ENCODE measurements at places on chromosomes 7 and 10.

DNA sequence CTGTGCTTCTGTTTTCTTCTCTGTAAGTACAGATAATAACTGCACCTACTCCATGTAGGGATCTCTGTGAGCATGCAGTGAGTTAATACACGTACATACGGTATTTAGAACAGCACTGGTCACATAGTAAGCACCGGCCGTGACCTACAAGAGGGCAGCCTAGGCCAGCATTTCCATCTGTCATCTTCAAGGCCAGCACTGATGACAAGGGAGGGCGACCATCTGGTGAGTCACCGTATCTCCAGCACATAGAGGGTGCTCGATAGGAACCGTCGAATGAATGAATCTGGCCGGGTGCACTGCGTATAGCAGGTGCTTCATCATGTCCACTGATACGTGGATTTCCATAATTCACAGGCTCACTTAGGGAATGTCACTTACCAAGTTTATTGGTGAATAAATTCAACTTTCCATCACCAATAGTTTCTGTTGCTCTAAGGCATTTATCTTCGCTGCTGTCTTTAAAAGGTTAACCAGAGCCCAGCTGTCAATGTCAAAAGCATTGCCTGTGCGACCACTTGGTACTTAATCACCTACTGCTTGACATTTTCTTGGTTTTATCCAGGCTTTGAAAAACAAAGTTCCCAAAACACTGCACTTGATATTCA lies 8.3 kb downstream of the NOD1 start:
- DNase-seq, result no peak

DNA sequence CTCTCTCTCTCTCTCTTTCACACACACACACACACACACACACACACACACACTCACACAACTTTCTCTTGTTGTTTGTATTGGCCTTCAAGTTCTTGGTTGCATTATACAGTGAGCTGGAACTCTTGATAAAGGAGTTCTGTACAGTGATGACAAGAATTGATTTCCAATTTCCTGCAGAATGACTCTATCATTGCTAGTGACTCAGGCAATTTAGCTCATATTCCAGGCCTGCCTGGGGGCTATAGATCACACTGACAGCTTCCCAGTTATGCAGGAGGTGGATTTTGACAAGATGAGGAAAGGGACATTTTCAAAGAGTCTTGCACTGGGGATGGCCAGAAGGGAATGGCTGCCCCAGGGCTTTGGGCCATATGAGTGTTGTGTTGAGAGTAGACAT lies 508.8 kb downstream of the TYW1 start:
- no peak for DNase-seq

- DNase-seq, result no peak
Observed at GRCh38 chr10:83539528-83540308, 599.6 kb upstream of the GHITM start.

GRCh38 chr7:137919987-137920386 lies 73.2 kb upstream of the DGKI start:
- no peak for DNase-seq

DNA sequence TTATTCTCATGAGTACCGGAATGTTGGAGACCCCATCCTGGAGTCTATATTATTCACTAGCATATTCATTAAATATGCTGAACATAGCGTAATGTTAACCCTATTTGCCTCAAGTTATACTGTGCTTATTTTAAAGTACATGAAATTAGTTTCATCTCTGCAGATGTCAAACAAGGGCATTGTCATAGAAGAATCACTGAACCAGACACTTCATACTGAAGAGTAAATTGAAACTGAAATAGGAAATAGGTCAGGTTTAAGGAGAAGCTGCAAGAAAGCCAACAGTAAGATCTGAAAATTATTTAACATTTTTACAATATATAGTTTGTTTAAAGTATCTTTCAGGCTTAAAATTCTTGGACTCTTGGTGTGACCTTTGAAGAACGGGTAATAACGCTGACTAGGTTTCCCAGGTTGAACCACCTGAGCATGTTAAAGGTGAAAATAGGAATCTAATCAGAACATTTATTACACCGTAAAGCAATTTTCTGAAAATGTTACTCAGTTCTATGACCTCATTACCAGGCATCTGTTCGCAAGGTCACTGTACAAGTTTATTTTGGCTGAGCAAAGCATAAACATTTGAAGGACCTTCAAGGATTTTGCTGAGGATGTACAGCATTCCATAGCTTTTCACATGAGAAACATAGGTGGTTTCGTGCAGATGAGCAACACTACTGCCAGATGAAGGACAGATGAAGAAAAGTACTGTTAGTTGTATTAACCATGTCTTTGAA lies 82.7 kb downstream of the REEP3 start:
- DNase-seq, result no peak

DNA sequence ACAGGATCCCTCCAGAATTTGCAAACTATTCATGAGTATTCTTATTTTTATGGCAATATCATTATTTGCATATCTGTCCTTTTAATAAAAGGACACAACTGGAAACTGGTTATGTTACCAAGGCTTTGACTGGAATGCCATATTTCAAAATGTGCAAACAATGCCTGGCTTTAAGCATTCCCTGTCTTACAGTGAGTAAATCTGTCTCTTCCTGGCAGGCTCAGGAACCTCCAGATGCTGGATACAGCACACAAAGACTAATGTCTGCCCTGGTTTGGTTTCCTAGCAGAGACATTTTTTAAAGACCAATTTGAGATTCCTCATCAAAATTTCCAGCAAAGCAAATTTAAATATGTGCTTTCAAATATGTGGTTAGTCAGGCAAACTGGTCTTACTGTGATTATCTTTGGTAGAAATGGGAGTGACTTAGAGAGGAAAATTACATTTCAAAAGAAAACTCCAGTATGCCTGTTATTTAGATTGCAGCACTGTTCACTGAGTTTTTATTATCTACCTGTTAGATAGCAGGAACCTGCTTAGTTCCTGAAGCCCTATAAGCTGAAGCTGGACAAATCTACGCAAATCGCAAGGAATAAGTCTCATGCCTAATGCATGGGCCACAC lies 31.3 kb downstream of the RNF216 start:
- no peak for DNase-seq

DNA sequence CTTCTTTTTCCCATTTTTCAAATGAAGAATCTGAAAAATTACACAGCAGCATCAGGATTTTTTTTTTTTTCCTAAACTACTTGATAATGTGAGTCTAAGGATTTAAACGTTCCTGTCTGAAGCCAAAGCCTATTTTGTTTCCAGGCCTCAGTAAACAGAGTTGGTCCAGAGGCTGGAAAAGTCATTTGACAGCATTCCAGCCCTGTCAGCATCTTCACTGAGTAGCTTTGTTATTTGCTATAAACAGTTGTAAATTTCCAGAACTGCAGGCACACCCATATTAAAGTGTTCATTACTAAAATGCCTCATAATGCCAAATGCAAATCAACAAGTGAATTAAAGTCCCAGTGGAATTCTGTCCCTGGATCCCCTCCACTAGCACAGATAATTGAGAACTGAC lies 35.5 kb upstream of the KMT2E start:
- DNase-seq, result no peak

- no peak for DNase-seq
Observed at GRCh38 chr10:126722726-126723125, 52.2 kb upstream of the C10orf90 start.

- DNase-seq, result no peak
Observed at GRCh38 chr10:99555371-99555770, 22.6 kb downstream of the NKX2-3 start.

GRCh38 chr7:116769546-116769945 lies 92.8 kb upstream of the CAPZA2 start:
- no peak for DNase-seq

GRCh38 chr7:39386718-39387117 lies 179.5 kb upstream of the YAE1 start:
- no peak for DNase-seq

Measured in activated CD4-positive, alpha-beta T cell treated with anti-CD3 and anti-CD28 coated beads, Interleukin-2, Interleukin-6, amounts not matched to agents 100 ng/mL and 50 ng/mL, durations not matched to agents 16 hours and 8 hours (primary cell).